ENCODE measurements at places on chromosomes 7 and 10. TPM values are rescaled to one million over a fixed set of nuclear protein-coding genes. Genes with fewer than 3 reads are reported as not detected.

The SLIT1 gene
- total RNA-seq: 1.1 TPM

The CPA5 gene
- total RNA-seq: not detected

- no peak for DNase-seq
These were observed 271.0 kb downstream of the POU6F2 start for GRCh38 chr7:39248692-39249090.

DNA sequence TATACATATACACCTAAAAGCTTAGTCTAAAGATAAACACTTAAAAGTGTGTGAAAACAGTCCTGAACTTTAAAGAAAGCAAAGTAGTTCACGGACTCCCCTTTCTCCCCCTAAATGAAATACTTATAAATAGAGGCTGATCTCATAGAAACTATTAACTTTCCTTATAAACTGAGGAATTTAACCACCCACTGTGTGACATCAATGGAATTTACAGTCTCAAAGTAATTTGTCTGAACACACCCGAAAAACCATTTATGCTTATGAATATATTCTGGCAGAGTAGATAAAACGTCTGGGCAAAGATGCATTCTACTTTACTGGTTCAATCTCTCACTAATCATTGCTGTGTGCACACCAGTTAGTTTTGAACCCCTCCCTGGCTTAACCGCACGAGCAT is 181.8 kb upstream of the DGKB start:
- no peak for DNase-seq

DNA sequence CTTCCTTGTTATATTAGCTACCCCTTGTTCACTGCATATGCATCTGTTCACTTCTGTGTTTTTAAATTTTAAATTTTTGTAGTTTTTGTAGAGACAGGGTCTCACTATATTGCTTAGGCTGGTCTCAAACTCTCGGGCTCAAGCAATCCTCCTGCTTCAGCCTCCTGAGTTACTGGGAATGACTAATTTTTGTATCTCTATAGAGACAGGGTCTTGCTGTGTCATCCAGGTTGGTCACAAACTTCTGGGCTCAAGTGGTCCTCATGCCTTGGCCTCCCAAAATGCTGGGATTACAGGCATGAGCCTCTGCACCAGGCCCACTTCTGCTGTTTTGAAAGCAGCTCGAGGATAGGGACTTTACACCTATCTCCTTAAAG is 64.6 kb downstream of the PRTFDC1 start:
- DNase-seq: no peak

DNA sequence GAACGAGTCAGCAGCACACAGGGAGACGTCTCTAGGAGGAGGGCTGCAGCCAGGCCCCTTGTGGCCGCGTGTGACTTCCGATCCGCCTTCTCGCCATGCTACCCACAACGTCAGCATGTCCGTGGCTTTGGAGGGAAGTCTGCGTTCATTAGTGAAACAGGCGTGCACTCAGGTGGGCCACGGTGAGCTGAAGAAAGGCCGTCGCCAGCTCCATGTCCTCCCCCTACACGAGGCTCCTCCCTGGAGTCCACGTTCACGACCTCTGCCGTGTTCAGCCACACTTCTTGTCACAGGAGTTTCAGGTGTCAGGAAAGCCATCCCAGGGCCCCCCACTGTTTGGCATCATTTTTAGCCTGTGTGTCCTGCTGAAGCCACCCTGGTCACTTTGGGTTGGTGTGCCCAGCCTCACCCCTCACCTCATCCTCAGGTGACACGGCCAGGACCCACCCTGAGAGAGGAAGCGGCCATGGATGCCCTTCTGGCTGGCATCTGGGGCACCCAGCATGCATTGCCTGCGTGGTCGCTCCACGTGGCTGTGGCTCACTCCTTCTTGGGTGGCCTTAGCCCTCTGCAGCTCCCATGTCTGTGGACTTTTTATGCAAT is 310.6 kb upstream of the SHH start:
- DNase-seq: no peak

The RBM20 gene
- total RNA-seq: 0.24 TPM

GRCh38 chr7:30434140-30434799 is 44.3 kb downstream of the NOD1 start:
- DNase-seq: no peak
